ENCODE measurements at places on chromosomes 11 and 22.
A peak's percentile ranks its signal among the peaks of the same experiment; 100 is the strongest.

DNA sequence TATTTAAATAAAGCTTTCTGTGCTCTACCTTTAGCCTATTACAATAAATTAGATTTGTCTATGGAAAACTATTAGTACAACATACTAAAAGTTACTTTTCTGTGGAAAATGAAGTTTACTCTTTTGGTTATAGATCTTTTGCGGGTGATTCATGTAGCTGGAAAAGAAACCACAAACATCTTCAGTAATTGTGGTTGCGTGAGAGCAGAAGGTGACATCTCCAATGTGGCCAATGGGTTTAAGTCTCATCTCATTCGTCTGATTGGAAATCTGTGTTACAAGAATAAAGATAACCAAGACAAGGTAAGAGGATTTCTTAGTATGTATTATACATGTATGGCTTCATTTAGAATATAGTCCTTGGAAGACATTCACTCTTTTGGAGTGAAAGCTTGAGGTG, 68.6 kb downstream of the ATXN10 start:
- no peak for DNase-seq

- DNase-seq = no peak
These were observed 14.4 kb downstream of the NAALAD2 start for GRCh38 chr11:90148900-90149299.

- no peak for DNase-seq
These were observed 14.2 kb upstream of the CDC42BPG start for GRCh38 chr11:64858467-64859263.

DNA sequence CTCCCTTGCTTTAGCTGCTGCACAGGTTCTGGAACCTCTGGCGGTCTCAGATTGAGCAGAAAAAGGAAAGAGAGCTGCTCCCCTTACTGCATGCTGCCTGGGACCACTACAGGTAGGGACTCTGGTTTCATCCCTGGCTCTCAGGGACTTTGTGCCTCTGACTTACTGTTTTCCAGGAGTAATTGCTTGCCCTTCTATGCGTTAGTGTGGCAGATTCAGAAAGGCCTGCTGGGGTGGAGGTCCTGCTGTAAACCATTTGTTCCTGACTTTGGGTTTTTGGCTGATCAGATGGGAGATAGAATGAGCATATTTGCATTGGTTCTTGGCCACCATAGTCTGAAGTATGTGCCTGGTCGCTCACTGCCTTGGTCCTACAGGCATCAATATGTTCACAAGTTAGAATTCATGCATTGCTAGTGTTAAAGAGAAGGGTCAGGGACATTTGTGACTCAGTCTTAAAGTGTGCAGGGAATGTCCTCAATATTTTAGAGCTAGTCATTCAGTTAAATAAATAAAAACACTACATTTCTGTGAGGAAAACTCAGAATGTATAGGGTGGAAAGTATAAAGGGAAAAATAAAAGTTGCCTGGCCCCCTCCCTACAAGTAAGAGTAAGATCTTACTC, 78.0 kb downstream of the PISD start:
- DNase-seq = no peak

GRCh38 chr11:66347425-66348276, at the start of gene B4GAT1:
TSS of gene B4GAT1 (minus strand) at chr11:66347629. CDS start at chr11:66347545, 84 bp downstream.
- DNase-seq = peak; percentile 79

DNA sequence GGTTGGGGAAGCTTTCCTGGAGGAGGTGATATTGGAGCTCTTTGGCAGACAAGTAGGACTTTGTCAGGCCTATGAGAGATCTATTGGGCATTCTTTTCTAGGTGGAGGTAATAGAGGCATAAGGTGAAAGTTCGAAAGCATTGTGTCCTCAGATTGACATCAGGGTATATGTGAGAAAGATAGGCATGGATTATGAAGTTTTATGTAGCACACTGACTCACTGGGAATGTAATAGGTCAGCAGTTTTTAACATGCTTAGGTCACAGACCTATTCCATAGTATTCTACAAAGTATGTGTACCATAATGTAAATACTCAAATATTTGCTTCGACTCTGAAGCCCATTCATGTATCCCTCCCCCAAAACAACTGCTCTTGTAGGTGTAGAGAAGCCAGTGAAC, 11.8 kb downstream of the HIKESHI start:
- no peak for DNase-seq

- no peak for DNase-seq
These were observed 27.0 kb downstream of the TESMIN start for GRCh38 chr11:68724293-68724692.

DNA sequence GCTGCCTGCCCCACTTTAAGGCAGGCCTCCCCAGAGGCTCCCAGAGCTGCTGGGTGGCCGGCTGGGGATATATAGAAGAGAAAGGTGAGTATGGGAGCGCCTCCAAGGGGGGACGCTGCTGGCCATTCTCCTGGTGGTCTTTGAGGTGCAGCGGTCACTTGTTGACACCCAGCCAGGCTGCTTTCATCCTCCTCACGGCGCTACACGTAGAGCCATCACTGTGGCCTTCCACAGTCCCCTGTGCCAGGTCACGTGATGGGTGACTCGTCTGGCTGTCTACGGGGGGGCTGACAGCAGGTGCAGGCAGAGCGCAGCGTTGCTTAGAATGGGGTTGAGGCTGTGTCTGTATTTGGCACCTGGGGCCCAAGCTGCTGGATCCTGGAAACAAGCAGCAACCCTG, 1.9 kb downstream of the ACR start:
- DNase-seq = no peak

DNA sequence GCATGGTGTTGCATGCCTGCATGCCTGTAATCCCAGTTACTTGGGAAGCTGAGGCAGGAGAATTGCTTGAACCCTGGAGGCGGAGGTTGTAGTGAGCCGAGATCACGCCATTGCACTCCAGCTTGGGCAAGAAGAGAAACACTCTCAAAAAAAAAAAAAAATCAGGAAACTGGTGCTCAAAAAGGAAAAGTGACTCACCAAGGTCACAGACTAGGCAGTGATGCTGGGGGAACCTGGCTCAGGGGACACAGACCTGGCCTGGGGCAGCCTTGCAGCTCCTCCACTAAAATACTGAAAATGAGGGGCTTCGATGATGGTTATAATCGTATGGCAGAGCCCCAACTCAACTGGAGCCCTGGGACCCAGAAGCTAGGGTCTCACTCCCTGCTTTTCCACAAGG, 8.1 kb upstream of the SLC35E4 start:
- no peak for DNase-seq

- DNase-seq = no peak
These were observed 640 bp downstream of the PPP1CA start for GRCh38 chr11:67400942-67401494.

GRCh38 chr11:16587670-16588069, 150.8 kb upstream of the C11orf58 start:
- no peak for DNase-seq

DNA sequence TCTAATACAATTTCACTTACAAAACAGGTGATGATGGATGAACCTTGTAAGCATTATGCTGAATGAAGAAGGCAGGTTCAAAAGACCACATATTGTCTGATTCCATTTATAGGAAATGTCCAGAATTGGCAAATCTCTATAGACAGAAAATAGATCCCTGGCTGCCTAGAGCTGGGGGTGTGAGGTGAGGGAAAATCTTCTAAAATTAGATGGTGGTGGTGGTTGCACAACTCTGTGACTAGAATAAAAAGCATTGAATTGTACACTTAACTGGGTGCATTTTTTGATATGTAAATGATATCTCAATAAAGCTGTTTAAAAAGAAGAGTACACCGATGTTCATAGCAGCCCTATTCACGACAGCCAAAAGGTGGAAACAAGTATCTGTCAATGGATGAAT, 16.7 kb upstream of the CRY2 start:
- no peak for DNase-seq

- peak; percentile 40 for DNase-seq
These were observed 226.7 kb upstream of the NARS2 start for GRCh38 chr11:78801161-78801884.

DNA sequence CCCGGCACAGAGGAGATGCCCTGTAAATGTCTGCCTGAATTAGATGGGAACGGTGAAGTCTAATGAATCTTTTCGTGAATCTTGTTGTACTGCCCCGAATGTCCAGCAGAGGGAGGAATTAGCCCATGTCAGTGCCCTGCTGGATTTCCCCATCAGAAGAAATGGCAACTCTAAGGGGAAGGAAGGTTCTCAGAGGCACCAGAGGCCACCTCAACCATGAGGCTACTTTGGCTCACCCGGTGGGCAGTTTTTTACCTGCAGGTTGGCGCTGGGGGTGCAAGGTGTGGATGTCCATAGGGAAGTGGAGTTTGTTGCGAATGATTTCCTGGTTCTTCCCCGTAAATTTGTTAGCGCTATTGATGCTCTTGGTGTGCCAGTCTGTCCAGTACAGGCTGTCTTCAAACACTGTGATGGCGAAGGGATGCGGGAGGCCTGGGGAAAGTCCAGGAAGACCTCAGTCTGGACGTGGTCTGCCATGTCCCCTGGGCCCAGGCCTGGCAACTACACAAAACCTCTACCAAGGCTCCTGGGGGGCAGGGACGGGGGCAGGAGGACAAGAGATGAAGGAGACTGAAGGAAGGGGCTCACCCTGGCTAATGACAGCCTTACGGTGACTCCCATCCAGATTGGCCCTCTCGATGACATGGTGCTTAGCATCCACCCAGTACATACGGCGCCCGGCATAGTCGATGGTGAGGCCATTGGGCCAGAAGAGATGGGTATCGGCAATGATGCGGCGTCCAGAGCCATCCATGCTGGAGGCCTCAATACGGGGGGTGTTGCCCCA, 28.5 kb downstream of the LRP4 start:
- DNase-seq = peak; percentile 48

GRCh38 chr11:62919898-62920640, 1.1 kb downstream of the CHRM1 start:
- no peak for DNase-seq

DNA sequence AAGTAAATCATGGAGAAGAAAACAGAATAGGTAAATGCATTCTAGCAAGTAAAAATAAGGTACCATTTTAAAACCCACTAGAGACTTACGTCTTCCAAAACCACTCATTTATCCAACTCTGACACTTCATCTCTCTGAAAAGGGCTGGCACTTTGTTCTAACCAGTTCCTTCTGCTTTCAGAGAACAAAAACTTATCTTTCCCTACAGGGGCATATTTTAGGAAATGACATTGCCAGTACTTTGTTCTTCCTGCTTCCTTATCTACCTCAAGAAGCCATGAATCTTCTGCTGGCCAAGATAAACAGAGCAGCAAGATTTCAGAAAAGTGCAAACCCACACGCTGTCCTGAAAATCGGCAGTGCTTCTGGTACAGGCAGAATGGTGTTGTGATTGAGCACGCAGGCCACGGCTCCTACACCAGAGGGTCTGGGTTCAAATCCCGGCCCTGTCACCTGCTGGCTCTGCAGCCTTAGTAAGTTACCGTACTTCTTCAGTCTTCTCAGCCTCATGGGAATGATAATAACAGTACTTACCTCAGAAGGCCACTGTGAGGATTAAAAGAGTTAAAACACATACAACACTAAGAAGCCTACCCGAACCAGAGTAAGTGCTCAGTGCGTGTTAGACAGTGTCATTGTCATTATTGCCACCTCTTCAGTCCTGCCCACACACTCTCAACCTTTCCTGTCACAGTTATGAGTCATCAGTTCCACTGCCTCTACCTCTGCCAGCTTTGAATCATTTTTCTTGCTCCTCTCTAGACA, 11.0 kb downstream of the MPZL3 start:
- DNase-seq = no peak

- DNase-seq = no peak
These were observed 62.6 kb upstream of the SLC17A6 start for GRCh38 chr11:22275600-22275999.

- no peak for DNase-seq
These were observed 10.8 kb upstream of the VSIG10L2 start for GRCh38 chr11:125935056-125935455.

GRCh38 chr11:1733716-1734640, 16.4 kb downstream of the IFITM10 start:
- no peak for DNase-seq

GRCh38 chr11:28521075-28521474, 412.9 kb downstream of the METTL15 start:
- no peak for DNase-seq

DNA sequence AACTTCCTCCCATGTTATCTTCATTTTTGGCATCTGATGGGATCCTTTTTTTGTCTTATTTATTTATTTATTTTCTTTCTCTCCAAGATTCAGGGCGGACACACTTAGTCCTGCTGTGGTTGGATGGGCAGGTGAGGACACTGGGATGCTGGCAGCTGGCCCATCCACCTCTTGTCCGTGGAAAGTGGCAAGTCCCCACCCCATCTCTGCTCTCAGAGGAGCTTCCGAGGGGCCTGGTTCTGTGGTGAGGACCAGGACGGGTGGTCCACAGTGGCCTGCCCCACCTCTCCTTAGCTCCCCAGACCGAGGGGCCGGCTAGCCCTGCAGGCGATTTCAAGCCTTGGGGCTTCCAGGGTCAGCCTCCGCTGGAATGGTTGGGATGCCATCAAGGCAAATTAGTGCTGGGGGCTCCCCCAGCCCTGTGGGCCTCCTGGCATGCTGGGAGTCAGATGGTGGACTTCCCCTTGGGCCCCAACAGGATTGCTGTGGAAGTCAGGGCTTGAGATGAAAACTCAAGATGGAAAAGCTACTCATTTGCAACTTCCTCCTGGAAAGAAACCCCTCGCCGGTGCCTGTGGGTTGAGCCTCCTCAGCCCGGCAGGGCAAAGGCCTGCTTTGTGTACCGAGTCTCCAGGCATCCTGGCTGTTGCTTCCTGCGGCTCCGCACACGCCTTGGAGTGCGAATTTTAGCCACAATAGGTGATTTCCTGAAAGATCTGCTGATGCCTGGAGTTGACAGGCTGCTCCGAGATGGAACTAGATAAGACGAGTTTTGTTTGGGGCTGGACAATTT, 31.2 kb upstream of the LINC01488 start:
- no peak for DNase-seq

GRCh38 chr22:36286096-36286957, 33.4 kb downstream of the APOL1 start:
- DNase-seq = peak; percentile 27

DNA sequence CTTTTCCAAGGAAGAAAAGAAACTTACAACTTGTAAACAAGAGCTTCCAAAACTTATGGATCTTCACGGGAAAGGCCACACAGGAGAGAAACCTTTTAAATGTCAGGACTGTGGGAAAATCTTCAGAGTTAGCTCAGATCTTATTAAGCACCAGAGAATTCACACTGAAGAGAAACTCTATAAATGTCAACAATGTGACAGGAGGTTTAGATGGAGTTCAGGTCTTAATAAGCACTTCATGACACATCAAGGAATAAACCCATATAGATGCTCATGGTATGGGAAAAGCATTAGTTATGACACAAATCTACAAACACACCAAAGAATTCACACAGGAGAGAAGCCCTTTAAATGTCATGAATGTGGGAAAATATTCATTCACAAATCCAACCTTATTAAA, 32.4 kb downstream of the GAB2 start:
- no peak for DNase-seq

DNA sequence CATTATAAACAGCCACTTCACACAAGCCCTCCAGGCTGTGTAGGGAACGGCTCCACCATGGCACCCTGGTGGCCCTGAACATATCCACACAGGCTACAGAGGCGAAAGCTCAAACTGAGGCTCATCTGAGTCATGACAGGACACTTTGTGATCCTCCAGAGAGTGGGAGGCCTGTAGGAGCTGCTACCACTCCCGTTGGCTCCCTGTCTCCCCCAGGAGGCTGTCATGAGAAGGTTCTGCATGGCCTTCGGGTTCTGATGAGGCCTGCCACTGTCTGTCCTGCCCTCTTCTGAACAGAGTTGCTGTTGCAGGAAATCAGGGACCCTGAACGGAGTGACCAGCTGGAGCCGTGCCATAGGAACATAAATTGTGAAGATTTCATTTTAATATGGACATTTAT, 23.8 kb upstream of the ALDH3B2 start:
- no peak for DNase-seq

GRCh38 chr11:116689413-116690127, 83.2 kb downstream of the BUD13 start:
- no peak for DNase-seq

GRCh38 chr11:111879637-111879960, 258 bp downstream of the CFAP68 start:
- DNase-seq = no peak

Measured in amygdala (tissue), 56 donors.